ENCODE measurements at places on chromosomes 7 and 10.

- DNase-seq = no peak
Observed at GRCh38 chr10:132601567-132601966, 64.0 kb downstream of the INPP5A start.

DNA sequence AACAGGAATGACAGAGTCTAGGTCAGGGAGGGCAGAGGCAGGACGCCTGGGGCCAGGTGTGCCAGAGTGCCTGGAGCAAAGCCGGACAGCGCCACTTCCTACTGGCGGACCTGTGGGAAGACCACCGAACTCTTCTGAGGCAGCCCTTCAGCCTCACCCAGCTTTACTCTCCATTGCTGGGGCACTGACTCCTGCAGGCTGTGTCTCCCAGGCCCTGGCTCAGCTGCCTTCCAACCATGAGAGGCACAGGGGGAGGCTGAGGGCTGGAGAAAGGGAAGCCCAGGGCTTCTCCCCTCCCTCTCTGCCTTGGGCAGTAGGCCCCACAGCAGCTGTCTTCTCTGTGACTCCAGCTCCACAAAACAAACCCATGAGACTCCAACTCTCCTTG is 139.6 kb upstream of the UNC5B start:
- no peak for DNase-seq

- DNase-seq = no peak
Observed at GRCh38 chr7:158060216-158060615, 527.4 kb downstream of the PTPRN2 start.

DNA sequence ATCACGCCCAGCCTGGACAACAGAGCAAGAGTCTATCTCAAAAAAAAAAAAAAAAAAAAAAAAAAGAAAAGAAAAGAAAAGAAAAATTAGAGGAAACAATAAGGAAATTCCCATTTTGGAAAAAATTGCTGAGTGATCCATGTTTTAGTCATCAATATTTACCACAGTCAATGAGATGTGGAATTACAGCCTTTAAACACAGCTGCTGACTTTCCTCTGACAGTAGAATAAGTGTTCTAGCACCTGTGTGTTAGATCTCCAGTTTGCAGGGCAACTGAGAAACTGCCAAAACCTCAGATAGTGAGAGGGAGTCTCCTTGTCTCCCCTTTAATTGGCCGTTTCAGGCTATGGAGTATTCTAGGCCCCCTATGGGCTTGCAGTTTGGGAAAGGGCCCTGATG is 520.1 kb downstream of the KCNMA1 start:
- no peak for DNase-seq

GRCh38 chr7:137402536-137403352 is 59.2 kb upstream of the PTN start:
- no peak for DNase-seq

DNA sequence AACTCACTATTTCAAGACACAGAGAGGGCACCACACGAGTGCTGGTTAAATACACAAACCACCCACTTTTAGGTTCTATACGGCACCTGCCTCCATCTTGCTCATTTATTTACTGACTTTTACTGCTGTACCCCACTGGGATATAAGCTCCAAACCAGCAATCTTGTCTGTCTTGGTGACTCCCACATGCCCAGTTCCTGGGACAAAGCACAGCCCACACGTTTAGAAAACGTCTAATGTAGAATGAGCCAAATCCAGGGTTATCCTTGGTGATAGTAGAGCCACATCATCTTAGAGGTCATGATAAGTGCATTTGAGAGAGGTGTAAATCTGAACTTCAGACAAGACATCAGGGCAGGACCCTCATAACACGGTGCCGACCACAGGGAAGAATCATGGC is 73.5 kb downstream of the NUDCD3 start:
- no peak for DNase-seq

GRCh38 chr7:30478349-30479201 is at the start of gene NOD1:
NOD1 (minus strand) TSS chr7:30478784; CDS start chr7:30456921, 21,863 bp downstream.
- DNase-seq = peak; percentile 85

GRCh38 chr10:61835946-61836887 is 65.3 kb upstream of the ARID5B start:
- DNase-seq = no peak

Measured in inflammatory macrophage treated with lipopolysaccharide for 4 hours (primary cell).